ENCODE measurements at places on chromosomes 12 and 14.

- DNase-seq = no peak
Measured at GRCh38 chr12:2345902-2346301, 293.1 kb downstream of the CACNA1C start.

GRCh38 chr14:87094913-87095312 is 898.1 kb downstream of the GALC start:
- DNase-seq = no peak

DNA sequence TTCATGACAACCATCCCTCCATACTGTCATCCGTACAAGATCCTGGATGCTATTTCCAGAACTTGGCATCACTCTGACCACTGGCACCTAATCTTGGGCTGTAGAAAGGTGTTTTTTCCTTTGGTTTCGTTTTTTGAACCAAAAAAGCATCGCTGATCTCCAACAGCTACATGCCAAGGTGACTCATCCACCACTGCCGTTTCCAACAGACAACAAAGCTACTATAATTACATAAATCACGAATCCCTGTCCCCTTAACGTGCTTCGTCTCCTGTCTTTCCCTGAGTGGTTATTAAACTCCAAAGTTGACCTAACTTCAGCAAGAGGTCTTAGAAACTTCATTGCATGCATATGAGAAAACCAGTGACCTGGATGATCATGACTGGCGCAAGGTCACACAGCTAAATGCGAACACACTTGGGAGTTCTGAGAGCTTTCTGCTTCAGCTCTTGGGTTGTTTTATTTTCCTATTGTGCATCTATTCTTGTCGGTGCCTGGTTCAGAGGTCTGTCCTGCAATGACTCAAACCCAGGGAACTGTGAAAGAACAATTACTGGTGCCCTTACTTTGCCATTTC is 99.9 kb downstream of the PPM1H start:
- no peak for DNase-seq

- DNase-seq = no peak
Measured at GRCh38 chr12:15074351-15074750, 101.5 kb downstream of the PDE6H start.

DNA sequence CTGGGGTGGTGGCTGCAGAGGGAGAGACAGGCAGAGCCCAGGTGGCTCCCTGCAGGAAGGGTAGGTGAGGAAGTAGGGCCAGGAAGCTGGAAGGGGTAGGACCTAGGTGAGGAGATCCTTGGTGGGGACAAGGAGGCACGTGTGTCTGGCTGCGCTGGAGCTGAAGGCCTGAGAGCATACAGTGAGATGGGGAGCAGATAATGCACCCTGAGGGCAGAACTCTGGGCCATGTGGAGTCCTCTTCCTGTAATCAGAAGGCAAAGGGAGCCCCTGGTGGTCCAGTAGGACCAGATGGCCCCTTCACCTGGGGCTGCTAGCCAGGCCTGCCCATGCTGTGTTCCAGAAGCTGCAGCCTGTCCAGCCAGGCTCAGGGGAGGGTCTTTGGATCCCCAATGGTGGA is 15.3 kb upstream of the KRT80 start:
- no peak for DNase-seq

All from stimulated activated naive CD8-positive, alpha-beta T cell treated with anti-CD3 and anti-CD28 coated beads, Interleukin-15, amount 100 ng/mL, for 72 hours (primary cell).